CD4-positive, alpha-beta T cell treated with Interleukin-21 for 1 hour (primary cell): ENCODE measurements at places on chromosomes 16 and 17.

DNA sequence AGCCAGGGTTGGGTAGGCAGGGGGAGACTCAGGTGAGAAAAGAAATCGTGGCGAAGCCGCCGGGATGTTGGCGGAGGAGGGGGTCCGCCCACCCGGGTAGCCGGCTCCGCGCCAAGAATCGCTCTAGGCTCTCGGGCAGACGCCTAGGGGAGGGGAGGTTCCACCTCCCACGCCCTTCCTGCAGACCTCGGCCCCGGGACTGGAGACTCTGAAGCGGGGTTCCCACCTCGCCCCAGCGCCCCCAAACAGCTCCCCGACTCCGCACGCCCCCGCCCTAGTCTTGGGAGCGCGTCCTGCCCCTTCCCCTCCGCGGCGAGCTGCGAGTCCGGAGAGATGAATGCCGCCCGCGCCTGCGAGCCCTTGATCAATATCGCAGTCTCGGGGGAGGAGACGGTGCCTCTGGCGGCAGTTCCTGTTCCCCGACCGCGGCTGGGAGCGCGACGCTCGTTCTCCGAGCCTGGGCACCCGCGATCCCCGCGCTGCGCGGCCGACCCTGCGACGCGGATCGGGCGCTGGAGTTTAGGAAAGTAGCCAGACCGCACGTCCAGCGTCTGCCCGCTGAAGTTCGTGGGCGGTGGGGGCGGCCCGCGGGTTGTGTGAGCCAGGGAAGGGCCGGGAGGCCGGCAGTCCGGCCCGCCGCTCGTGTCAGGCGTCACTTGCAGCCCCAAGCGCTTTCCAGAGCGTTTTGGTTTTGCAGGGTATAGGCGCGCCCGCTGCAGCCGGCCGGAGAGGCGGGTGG is 790 bp downstream of the CRHR1 start:
- DNase-seq = peak; percentile 32

GRCh38 chr16:89924297-89924924 is 1.3 kb downstream of the TUBB3 start:
- peak; percentile 48 for DNase-seq

GRCh38 chr17:18117533-18117932 is 9.0 kb downstream of the MYO15A start:
- no peak for DNase-seq

- no peak for DNase-seq
Observed at GRCh38 chr17:18074566-18075272, 13.0 kb upstream of the DRG2 start.

- no peak for DNase-seq
Observed at GRCh38 chr16:85365120-85365519, 248.0 kb upstream of the GSE1 start.

DNA sequence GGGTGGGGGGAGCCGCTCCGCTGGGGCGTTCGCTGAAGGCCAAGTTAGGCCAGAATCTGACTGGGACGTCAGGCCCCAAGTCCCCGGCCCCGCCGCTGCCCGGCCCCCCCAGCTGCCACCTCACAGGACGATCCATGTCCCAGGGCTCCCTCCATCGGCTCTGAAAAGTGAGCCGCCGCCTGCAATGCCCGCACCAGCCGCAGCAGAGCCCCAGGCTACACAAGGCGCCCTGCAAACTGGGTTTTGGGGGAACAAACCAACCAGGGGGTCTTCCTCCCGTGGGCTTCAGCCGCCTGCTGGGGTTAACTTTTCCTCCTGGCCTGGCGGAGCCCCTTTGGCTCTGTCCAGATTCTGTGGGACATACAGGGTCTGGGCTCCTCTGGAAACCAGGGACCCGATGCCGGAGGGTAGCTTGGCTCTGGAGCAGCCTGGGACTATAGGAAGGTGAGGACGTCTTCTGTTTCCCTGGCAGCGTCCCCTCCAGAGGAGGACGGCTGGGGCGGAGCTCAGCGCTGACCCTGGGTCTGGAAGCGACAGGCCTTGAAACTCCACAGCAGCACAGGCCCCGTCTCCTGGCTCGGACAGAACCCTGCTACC is 835 bp downstream of the NME4 start:
- peak; percentile 33 for DNase-seq

- DNase-seq = no peak
Observed at GRCh38 chr16:75593825-75594820, 27.9 kb downstream of the GABARAPL2 start.

DNA sequence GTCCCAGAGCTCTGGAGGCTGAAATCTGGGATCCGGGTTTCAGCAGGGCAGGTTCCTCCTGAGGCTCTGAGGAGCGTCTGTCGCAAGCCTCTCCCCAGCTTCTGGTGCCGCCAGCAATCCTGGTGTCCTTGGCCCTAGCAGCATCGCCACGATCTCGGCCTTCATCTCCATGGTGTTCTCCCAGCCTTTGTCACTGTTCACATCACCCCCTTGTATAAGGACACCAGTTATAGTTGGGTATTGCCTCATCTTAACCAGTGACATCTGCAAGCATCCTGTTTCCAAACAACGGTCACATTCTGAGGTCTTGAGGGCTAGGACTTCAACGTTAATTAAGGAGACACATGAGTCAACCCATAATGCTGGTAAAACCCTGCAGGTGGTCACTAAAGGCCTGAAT is 2.8 kb upstream of the PPP1R27 start:
- no peak for DNase-seq

DNA sequence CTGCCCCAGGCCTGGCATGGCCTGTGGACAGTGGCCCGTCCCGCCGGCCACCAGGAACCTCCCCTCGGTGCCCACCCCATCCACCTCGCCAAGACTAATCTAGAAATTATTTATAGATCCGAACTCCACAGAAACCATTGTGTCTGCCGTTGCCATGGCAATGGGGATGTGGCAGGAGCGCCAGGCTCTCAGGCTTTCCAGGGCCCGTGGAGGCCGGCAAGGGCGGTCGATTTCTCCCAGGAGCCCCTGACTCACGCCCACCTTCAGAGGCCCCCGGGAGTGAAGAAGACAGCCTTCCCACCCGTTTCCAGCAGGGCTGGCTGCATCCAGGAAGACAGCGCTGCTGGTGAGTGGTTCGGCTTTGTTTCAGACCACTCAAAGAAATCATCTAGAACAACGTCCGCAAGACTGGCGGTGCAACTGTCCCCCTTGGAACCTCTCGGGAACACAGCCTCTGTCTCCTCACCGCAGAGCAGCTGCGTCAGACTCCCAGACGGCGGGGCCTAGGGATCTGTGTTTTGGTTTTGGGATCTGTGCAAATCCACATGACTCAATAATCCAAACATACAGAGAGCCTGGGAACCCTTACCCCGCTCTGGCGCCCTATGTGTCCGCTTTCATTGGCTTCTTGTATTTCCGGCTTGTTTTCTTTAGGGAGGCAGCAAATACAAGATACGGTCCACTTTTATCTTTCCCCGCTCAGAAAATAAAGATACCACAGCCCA is 48.5 kb upstream of the ZCCHC14 start:
- no peak for DNase-seq

- DNase-seq = no peak
Observed at GRCh38 chr17:61520897-61521296, 68.7 kb downstream of the TBX4 start.

- DNase-seq = no peak
Observed at GRCh38 chr17:69434164-69434579, 19.7 kb downstream of the MAP2K6 start.

DNA sequence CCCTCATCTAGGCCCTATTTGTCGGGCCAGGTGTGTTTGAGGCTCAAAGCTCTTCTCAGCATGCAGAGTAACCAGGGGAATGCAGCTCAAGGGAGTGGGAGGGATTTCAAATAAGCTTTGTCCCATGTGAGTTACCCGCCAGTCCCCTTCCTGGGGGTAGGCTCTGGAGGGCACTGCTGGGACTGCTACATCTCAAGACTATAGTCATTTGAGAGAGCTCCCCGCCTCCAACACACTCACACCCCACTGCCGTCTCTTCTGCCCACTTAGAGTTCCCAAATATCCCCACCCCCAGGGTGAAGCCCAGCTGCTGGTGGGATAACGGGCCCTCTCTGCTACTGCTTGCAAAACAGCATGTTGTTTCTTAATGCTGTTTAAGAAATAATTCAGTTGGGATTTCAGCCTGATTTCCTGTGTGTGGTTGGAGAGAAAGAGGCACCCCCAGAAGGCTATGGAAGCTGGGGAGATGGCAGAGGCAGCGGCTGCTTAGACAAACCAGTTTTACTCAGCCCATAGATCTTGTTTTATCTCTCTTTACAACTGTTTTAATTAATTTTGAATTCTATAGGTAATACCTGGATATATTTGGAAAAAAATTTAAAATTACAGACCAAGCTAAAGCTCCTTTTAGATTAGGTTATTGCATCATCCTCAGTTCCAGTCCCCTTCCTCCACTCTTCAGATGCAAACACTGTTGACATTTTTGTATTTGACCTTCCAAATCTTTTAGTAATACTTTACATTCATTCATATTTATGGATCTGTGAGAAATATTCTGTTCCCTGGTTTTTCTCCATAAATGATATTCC is 4.1 kb upstream of the MPO start:
- no peak for DNase-seq

- DNase-seq = no peak
Observed at GRCh38 chr16:22317001-22317530, 19.9 kb downstream of the POLR3E start.

GRCh38 chr17:50318501-50319285 is 27.2 kb upstream of the XYLT2 start:
- no peak for DNase-seq

GRCh38 chr17:58965221-58965620 is 141.5 kb downstream of the TRIM37 start:
- DNase-seq = no peak

GRCh38 chr16:72961115-72961832 is 86.7 kb downstream of the ZFHX3 start:
- DNase-seq = no peak

DNA sequence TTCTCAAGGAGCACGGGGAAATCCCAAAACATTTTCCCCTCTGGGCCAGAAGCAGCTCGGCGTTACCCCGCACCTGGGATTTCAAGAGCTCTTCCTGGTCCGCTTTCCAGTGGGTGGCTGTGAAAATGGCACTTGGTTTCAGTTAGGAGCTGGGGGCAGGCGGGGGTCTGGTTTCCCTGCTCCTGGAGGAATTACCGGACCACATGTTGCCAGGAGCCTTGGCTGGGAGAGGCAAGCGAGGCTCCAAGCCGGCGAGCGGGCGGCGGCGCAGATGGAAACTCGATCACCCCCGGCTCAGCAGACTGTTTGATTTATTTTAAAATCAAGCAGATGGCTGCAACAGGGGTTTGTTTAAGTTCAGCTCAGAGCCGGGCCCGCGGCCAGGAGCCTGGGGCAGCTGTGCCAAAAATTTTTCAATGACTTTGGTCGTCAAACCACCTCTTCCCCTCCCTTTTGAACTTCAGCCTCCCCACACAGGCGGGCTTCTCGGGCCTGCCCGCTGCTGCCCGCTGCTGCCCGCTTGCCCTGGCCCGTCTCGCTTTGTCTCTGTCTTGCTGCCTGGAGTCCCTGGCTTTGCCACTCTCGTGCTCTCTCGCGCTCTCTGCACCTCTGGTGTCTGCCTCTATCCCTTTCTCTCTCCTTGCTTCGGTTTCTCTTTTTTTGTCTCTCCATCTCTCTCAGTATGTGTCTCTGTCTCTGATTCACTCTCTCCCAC is 108.0 kb upstream of the CIBAR2 start:
- DNase-seq = no peak

- DNase-seq = no peak
Observed at GRCh38 chr17:61221181-61221580, 178.5 kb upstream of the TBX2 start.

DNA sequence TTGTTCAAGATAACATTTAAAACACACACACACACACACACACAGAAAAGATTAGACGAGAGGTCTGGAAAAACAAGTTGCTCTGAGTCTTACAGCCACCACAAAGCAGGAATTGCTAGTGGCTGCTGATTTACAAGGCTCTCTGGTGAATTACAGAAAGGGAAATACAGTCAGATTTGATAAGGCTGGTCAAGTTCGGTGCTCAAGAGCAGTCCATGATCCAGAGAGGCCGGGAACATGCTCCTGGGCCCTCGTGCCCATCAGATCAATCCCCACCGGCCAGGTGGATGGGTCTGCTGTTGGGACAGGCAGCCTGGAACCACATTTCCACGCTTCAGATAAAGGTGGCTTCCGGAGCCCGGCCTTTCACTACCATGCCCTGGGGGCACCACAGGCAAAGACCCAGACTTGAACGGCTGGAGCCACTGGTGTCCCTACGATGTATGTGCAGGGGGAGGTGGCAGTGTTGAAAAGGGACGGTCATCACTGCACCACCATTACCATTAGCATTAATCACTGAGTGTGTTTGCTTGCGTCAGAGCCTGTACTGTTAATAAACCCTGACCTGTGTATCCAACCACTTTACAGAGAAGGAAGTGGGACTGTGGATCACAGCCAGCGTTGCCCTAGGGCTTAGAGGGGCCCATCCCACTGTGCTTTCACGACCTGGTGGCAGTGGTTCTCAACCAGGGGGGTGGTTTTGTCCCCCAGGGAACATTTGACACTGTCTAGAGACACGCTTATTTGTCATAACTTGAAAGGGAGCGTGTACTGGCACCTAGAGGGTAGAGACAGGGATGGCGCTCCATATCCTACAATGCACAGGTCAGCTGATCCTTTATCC is 95.1 kb downstream of the XYLT1 start:
- DNase-seq = no peak

DNA sequence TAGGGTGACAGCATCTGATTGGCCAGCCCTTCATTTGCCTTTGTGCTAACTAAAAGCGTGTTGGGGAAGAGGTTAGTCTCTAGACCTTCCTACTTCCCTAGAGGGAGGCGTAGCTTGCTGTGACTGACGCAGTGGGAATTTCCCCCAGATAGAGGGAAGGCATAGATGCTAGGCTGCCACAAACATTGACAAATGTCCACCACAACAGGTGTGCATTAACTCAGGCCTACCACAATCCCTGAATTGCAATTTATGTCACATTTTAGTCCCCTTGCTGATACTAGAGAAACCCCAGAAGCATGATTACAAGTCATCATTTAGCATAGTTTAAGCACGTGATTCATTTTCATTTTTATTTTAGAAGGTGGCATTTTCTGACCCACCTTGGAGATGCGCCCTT is 76.3 kb upstream of the WSB1 start:
- DNase-seq = peak; percentile 30

DNA sequence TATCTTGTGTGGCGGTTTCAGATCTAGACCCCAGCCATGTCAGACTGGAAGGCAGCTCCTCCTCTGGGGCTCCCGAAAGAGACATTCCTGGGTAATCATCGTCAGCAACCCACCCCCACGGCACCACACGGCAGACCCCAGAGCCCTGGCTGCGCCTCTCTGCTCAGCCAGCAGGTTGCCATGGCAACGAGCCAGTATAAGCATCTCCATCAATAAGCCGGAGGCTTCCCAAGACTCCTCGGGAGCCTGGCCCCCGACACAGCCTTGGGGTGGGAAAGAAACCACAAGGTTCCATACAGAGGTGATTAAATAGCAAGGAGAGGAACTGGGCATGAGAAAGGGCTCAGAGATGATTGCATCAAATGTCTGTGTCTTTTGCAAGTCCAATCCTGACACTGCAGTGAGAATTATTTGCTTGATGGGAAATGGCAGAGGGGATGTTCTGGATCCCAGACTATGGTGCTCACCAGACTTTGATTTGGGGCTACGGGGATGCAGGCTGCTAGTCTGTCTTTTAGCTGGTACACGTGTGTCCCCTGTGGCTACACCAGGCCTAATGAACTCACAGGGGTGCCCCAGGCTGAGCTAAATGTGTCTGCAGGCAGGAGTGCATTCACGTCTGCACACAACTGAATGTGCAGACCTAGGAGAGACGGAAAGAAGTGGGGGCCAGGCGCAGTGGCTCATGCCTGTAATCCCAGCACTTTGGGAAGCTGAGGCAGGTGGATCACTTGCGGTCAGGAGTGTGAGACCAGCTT is 320.5 kb upstream of the TNRC6C start:
- DNase-seq = no peak

GRCh38 chr17:47744168-47745036 is 11.4 kb downstream of the TBX21 start:
- no peak for DNase-seq
